ENCODE measurements at places on chromosomes 13 and 19.

DNA sequence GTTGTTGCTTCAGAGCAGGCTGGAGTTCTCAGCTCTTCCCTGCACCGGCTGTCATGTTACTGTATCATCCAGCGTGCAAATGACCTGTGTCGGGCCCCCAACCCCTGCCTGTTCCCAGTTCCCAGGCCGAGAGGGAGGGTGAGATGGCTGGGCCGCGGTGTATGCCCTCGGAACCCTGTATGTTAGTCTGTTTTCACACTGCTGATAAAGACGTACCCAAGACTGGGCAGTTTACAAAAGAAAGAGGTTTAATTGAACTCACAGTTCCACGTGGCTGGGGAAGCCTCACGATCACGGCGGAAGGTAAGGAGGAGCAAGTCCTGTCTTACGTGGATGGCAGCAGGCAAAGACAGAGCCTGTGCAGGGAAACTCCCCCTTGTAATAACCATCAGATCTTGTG is 10.9 kb downstream of the TMEM255B start:
- no peak for DNase-seq

DNA sequence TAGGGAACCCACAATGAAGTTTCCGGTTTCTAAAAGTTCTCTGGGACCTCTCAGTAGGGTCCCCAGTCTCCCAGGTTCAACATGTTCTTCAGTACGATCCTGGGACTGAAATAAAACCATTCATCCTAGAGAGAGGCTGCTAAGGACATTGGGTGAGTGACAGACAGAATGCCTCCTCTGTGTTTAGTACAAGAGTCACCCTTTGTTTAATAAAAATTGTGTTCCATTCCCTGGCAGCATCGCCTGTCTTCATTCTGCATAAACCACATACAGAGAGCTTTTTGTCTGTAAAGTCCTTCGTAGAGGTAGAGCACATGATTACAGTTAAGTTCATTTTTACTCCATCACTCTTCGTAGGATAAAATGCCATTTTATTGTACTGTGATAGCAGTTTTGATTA is 95.3 kb upstream of the GPR12 start:
- DNase-seq = no peak

DNA sequence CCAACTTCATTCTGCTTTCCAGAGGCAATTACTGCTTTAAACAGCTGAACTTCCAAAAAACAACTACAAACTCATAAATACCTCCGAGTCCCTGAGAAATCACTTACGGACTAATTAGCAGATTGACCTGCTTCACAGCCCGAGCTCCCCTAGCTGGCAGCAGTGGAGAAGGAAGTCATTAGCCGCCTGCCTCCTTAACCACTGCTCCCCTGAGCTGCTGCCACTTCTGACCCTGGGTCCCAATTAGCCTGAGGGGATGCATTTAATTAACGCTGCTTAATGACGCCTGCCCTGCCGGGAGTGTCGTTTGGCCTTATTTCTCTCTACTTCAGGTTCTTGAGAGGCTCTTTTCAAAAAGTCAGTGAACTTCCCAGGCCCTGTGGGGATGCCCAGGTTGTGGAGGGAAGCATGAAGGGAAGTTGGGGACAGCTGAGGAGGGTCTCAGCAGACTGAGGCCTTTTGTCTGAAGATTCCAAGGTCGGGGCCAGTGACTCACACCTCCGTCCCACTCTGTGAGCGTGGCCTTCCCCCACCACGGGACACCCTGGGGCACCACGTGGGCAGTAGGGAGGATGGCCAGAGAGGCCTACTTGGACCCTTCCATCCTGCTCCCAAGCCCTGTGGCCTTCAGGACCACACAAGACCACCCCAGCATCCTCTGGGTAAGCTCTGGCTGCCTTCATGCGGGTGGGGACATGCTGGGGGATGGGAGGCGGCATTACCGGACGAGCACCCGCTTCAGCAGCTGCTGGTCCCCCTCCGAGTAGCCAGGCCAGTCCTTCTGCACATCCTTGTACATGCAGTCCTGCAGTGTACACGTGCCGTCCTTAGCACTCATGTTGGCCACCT is 19.8 kb upstream of the ISYNA1 start:
- no peak for DNase-seq

DNA sequence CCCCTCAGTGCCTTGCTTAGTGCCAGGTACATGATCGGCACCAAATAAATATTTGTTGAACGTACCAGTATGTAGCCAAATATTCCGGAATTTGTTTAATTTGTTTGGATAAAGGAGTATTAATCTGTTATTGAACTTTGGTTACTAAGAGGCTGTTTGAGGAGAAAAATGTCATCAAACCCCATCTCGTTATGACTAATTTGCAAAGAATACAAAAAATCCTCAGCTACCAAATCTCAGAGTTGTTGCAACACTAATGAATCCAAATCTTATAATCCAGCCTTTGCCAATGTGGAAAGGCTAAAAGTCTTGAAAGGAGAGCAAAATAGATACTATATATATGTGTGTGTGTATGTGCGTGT is 79.5 kb downstream of the KLF5 start:
- DNase-seq = no peak

GRCh38 chr19:3398900-3399278 is 32.5 kb downstream of the NFIC start:
- no peak for DNase-seq

DNA sequence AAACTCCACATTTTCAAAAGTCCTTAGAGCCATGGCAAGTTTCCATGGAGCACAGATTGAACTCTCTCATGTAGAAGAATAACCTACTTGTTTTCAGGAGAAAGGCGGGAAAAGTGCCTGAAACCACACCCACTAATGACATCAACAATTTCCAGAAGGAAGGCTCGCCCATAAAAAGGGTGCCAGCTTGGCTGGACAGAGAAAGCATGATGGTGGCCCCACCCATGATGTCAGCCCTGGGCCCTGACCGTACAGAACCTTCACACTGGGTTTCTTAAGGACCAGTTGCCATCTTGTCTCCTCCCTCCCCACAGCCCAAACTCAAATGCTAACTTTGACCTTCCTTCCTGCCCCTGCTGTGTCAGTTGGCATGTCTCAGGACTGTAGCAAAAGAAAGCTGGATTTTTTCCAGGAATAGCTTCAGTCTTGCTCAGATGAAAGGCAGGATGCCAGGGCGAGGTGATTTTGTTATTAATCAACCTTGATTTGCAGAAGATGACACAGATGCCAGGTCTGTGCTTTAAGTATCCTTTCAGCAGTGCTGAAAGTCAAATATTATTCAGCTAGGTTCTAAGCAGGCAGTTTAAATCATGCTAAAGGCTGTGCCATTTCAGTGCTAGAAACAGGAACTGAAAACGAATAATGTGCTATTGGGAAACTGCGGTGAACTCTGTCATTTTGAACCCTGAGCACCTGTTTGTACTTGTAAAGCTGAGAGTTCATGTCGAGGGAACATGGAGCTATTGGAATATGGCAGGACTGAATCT is 89.5 kb upstream of the RFC3 start:
- no peak for DNase-seq

All from stimulated activated CD4-positive, alpha-beta T cell treated with anti-CD3 and anti-CD28 coated beads, TNF-alpha, amount 100 ng/mL, for 1 hour (primary cell).